Natural killer cell (primary cell): ENCODE measurements at places on chromosomes 7 and 10.

DNA sequence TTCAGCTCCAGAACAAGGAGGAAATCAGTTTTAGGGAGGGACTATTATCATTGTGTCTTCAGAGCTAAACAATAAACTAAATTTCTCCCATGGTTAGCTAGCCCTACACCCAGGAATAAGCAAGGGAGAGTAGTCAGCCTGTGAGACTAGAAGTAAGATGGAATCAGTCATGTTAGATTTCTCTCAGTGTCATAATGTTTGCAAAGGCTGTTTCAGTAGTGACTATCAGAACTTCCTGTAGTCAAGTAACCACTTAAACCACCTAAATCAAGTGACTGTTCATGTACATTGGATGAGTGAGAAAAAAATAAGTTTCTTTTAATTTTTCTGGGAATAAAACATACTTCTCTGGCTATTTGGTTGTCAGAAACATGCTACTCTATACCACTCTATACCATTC, 121.6 kb downstream of the KCND2 start:
- DNase-seq = no peak

- no peak for DNase-seq
Measured at GRCh38 chr10:621981-622740, 67.3 kb downstream of the DIP2C start.

DNA sequence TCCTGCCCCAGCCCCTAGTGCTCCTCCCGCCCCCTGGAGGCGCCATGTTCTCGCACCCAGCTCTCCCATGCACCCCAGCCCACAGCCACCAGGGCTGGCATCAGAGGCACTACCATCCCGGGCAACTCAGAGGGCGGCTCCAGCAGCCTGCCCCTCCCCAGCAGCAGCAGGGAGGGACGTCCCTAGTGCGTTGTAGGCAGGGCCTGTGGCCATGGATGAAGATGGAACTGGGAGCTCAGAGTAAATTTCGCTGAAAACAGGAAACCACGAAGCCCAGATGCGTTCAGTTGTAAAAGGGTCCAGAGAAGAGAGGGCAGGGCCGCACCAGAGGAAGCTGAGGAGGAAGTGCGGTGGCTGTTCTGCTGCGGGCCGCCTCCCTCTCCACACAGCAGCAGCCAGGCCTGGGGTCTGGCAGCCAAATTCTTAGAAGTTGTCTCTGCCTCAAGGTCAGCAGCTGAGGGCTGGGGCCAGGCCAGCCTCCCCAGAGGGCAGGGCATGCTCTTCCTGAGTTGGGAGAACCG, 24.6 kb downstream of the VSIR start:
- peak; percentile 52 for DNase-seq

GRCh38 chr7:2814946-2815874, 28.9 kb downstream of the GNA12 start:
- no peak for DNase-seq

DNA sequence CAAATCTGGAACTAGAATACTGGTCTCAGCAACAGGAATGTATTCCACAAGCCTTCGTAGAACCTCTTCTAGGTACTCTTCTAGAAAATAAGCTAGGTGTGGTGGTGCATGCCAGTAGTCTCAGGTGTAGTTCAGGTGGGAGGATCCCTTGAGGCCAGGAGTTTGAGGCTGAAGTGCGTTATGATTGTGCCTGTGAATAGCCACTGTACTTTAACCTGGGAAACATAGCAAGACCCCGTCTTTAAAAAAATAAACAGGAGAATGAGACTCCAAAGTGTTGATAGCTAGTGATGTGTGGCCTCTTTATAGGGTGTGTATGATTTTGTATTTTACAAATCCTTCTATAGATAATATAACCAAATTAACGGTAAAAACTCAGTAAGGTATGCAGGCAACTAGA, 1.5 kb upstream of the ZNF775 start:
- no peak for DNase-seq

GRCh38 chr10:129658376-129659072, 191.5 kb downstream of the MGMT start:
- no peak for DNase-seq

- no peak for DNase-seq
Measured at GRCh38 chr10:89216056-89216455, 8.9 kb upstream of the CH25H start.

GRCh38 chr7:141071260-141071854, 2.5 kb upstream of the TMEM178B start:
- DNase-seq = no peak

DNA sequence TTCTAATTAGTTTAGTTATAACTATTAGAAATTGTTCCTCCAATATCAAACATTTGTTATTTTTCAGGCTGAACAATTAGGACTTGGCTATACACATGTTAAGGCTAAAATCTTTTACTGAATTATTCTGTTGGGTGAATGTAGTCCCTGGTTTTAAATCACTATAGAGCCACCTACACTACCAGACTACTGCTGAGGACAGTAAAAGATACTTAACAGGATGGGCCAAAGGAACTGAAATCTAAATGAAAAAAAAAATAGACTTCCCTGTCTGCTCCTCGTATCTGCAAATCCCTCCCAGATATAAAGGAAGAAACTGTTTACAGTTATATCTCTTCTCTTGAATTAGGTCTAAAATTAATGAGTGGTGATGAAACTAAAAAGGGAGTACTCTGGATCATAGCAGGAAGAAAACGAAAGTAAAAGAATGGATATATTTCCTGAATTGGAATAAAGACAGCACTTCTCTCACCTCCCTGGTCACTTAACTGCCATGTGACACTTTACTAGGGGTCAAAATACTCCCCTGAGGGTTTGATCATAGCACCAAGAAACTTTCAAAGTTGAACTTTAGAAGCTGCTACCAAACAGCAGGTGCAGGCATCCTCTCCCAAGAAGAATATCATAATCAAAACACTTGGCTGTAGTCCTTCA, 12.7 kb downstream of the FBXW4 start:
- no peak for DNase-seq

DNA sequence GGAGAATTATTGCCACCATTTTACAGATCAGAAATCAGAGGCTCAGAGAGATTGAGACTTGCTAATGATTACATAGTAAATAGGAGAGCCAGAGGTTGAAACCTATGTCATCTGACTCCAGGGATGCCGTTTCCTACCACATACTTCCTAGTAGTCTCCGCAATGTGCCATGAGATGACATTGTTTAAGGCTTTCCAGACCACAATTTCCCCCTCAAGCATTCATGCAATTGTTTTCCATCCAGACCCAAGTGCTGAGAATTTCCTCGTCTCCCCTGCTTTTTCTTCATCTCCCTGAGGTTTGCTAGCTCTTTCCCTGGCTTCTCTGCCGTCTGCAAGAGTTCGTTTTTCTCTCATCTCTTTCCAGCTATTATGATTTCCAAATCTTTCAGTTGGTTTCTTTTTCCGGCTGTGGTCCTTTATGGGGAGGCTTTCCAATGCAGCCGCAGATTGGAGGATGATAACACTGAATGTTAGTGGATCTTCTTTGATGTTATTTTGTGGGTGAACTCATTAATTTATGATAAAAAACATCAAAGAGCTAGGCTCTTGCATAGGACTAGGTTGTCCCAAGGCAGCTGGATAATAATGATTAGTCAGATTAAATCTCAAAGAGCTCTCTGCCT, 6.9 kb upstream of the GOLGA7B start:
- no peak for DNase-seq

GRCh38 chr10:60992636-60993035, 48.7 kb upstream of the RHOBTB1 start:
- DNase-seq = no peak

DNA sequence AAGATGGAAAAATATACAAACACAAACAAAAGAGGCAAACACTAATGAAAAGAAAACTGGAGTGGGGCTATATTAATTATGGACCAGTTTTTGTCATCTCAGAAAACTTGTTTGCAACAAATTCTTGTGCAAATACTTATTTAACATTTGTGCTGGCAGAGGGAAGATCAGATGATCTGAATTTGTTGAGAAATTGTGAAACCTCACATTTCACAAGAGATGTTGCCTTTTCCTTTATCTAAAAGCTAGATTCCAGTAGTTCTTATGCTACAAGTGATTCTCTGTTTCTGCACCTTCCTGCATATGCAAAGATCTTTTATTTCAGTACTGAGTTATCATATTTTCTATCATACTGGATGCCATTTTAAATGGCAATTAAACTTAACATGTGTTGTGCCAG, 320.7 kb downstream of the SUGCT start:
- no peak for DNase-seq

GRCh38 chr7:86644282-86645224, 844 bp downstream of the GRM3 start:
- DNase-seq = no peak

DNA sequence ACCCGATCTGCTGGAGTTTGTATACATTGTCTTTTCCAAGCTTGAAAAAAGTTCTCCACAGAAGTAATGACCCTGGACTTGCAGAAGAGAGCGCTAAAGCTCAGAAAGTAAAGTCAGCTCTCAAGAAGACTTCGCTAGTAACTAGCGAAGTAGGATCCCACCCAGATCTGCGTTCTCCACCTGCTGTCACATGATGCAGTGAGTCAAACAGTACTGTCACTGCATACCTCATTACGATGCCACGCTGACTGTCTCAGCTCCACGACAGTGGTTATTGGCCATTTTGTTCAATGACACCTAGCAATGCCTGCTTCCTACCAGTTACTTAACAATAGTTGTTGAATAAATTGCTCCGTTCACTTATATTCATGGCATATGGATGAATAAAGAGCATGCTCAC, 29.7 kb upstream of the SEC61G start:
- DNase-seq = peak; percentile 33

GRCh38 chr10:30583778-30584415, 45.7 kb downstream of the LYZL2 start:
- DNase-seq = no peak

DNA sequence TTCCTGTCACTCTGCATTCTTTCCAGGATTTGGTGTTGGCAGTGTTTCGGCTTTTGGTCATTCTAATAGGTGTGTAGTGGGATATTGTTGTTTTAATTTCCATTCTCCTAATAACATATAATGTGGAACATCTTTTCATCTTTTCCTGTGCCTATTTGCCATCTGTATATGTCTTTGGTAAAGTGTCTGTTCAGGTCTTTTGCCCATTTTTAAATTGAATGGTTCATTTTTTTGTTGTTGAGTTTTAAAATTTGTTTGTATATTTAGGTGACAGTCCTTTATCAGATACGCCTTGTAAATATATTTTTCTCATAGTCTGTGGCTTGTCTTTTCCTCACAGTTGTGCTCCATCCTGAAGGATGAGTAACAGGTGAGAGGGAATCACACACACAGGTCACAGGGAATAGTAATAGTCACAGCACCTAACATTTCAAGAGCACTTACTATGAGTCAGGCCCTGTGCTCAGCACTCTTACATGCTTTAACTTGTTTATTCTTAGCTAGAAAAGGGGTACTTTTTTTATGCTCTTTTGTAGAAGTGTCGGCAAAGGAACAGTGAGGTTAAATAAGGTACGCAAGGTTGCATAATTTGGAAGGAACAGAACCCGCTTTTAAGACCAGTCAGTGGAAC, 117.1 kb upstream of the GATA3 start:
- DNase-seq = no peak

DNA sequence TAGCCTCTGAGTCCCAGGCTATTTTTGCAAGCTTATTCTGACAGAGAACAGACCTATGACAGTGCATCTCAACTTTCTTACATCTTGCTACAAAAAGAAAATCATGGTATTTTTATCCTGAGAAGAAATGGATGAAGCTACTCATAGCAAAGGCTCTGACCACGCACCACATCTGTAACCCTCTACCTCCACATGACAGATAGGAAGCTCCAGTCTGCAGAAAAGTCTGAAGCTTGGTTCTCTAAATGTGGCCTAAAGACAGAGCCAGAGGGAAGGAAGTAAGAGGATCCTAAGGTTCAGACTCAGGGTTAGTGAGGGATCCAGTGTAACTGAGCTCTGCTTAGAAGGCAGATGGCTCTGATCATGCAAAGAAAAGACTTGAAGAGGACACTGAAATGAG, 58.4 kb upstream of the ABCB5 start:
- no peak for DNase-seq

GRCh38 chr7:106466867-106467266, 182.1 kb upstream of the NAMPT start:
- DNase-seq = no peak

DNA sequence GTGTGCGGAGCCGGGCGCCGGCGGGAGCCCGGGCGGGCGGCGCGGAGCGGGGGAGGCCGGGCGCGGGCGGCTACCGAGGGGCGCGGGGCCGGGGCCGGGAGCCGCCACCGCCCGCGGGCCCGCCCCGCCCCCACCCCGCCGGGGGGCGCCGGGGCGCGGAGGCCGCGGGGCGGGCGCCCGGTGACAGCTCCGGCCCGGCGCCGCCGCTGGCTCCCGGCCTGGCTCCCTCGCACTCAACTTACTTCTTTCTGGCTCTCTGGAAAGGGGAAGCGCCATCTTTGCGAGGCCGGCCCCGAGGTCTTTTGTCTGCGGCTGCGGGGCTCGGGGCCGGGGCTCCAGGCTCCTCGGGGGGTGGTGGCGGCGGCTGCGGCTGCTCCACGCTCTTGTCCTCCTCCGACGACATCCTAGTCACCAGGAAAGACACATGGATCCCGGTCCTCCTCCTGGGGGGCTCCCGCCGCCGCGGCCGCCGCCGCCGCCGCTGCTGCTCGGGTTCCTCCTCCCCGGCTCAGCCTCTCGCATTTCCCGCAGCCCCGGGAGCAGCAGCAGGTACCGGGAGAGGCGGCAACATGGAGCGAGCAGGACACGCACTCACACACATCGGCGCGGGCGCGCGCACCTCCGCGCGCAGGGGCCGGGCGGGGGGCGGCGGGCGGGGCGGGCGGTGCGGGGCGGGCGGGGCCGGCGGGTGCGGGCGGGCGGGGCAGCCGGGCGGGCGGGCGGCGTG, at the start of gene KMT2C:
TSS of gene KMT2C (minus strand) at position 620 of the 727 bp plus-strand sequence. CDS start at position 403, 217 bp downstream.
- peak; percentile 53 for DNase-seq

GRCh38 chr7:125526958-125527357, 597.3 kb upstream of the POT1 start:
- DNase-seq = no peak
